PC-3 (cell line): ENCODE measurements at places on chromosomes 12 and 14. TPM values are rescaled to one million over a fixed set of nuclear protein-coding genes. Genes with fewer than 3 reads are reported as not detected.

The DRAM1 gene
- 4.0 and 5.2 TPM in 2 replicates for total RNA-seq

The TMEM119 gene
- not detected in 2 replicates for total RNA-seq

The ACSM4 gene
- total RNA-seq, result not detected in 2 replicates

The ACOT4 gene
- 3.9 and 5.1 TPM in 2 replicates for total RNA-seq

The IRAK4 gene
- total RNA-seq, result 5.6 and 8.9 TPM in 2 replicates

The PACS2 gene
- total RNA-seq, result 56.0 and 62.0 TPM in 2 replicates

The KLRK1 gene
- not detected in 2 replicates for total RNA-seq

The OR4K5 gene
- total RNA-seq, result not detected in 2 replicates

The SMIM41 gene
- not detected in 2 replicates for total RNA-seq

The BCL2L14 gene
- not detected in 2 replicates for total RNA-seq

- H3K4me3 ChIP-seq, result no peak overlapping the region
- H3K27me3 ChIP-seq, result no peaks in the 10 kb centered on the region
- H3K36me3 ChIP-seq, result no peaks in the 10 kb centered on the region
- H3K4me1 ChIP-seq, result peaks cover 56% of the 10 kb centered on the region
- peak overlapping the region; percentile 99 for H3K27ac ChIP-seq
Observed at GRCh38 chr12:65637774-65638173, 186.5 kb upstream of the HMGA2 start.

DNA sequence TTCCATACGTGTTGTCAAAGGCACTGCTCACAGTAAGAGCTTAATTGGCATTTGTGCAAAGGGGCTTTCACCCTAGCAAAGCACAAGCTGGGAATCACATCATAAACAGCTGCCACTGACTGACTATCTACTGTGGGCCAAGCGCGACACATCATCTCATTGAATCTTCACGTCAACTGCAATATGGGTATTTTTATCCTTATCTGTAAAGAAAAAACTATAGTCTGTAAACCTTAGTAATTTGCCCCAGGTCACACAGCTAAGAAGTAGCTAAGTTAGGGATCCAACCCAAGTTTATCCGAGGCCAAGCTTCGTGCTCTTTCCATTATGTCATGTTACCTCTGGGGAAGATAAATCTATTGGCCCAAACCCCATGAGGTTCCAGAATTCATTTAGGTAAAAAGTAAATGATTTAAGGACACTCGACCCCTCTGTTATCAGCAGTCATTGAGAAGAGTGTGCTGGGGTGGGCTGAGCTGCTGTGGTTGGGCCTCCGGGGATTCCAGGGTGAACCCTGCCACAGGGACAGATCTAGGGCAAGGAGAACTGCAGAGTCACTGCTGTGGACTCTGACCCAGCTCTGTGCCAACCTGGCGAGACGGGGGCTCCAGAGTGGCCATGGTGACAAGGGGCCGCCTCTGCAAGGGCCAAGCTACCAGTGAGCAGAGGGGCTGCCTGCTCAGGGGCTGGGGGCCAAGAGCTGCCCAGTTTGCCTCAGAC is 27.6 kb downstream of the NCKAP5L start:
- H3K4me3 ChIP-seq, result no peak overlapping the region
- DNase-seq, result no peak
- no peaks in the 10 kb centered on the region for H3K36me3 ChIP-seq

DNA sequence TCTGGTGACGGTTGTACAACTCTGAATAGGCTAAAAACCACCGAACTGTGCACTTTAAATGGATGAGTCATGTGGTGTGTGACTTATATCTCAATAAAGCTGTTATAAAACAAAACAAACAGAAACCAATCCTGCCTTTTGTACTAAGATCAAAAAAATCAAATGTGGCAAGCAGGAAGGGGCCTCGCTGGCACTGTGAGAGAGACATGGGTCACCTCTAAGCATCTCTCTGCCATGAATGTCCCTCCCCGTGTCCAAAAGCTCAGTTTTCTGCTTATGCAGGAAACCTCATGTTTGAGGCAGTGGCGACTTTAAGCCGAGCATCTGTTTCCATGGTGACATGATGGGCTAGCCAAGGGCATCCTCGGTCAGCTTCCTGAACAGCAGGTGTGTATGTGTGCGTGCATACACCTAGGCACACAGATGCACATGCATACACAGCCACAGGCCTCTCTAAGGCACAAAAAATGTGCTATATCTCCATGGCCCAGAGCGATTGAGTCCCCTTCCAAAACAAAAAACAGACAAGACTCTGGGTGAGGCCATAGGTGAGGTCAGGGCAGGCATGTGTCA is 44.4 kb downstream of the ARL6IP4 start:
- peak; percentile 66 for DNase-seq
- peaks cover 14% of the 10 kb centered on the region for H3K4me1 ChIP-seq

GRCh38 chr14:102094101-102094500 is 7.3 kb upstream of the HSP90AA1 start:
- H3K27ac ChIP-seq, result no peak overlapping the region
- H3K27me3 ChIP-seq, result no peaks in the 10 kb centered on the region
- H3K4me3 ChIP-seq, result no peak overlapping the region
- DNase-seq, result no peak

GRCh38 chr12:100820314-100820713 is 25.7 kb downstream of the ANO4 start:
- no peaks in the 10 kb centered on the region for H3K4me1 ChIP-seq
- H3K4me3 ChIP-seq, result no peak overlapping the region
- H3K27me3 ChIP-seq, result peaks cover 21% of the 10 kb centered on the region; the same call in 1 of the 2 replicates
- no peak overlapping the region for H3K27ac ChIP-seq
- no peak for DNase-seq
- H3K36me3 ChIP-seq, result no peaks in the 10 kb centered on the region

GRCh38 chr12:32794281-32794680 is 38.6 kb upstream of the YARS2 start:
- H3K4me3 ChIP-seq, result no peak overlapping the region
- H3K4me1 ChIP-seq, result no peaks in the 10 kb centered on the region
- no peaks in the 10 kb centered on the region for H3K27me3 ChIP-seq

DNA sequence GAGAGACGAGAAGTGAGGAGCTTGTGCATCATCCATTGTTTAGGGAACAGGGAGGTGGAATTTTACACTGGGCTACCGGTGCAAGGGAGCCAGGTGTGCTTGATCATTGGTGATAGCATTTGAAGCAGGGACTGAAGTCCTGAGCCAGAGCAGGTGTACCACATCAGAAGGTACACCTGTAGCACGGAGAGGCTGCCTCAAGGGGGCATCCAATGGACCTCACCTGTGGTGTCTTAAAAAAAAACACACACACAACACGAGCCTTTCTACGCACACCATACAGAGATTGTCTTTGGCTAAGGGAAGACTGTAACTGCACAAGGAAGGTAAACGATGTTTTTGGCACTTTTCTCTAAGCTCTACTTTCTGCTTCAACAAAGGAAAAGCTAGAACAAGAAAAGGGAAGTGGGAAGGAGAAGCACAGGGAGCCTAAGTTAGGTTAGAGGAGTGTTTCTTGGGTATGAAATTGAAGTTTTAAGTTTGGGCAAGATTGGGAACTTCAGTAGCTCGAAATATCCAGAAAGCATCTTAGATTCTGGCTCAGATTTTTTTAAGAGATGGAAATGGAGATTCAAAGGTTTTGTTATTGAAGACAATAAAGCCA is 334.3 kb upstream of the FBXO33 start:
- no peak for DNase-seq
- no peak overlapping the region for H3K27ac ChIP-seq
- H3K27me3 ChIP-seq, result peaks cover 65% of the 10 kb centered on the region
- no peaks in the 10 kb centered on the region for H3K36me3 ChIP-seq

DNA sequence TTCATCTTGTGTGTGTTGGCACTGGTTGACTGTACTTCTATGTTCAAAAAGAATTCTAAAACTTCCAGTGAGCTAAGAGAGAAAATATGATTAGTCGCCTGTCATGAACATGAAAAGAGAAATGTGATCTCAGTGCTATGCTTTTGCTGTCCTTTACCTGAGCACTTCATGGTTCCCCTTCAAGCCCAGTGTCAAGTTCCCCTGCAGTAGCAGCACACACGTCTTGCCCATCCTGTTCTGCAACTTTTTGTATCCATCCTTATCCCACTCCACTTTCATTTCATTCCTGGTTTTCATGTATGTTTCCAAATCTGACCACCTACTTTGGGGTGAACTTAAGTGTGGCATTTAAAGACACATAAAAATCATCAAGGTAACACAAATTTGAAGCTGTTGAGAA is 848.0 kb upstream of the USP15 start:
- no peaks in the 10 kb centered on the region for H3K27me3 ChIP-seq
- no peaks in the 10 kb centered on the region for H3K36me3 ChIP-seq
- peaks cover 4% of the 10 kb centered on the region; the same call in 1 of the 2 replicates for H3K4me1 ChIP-seq

DNA sequence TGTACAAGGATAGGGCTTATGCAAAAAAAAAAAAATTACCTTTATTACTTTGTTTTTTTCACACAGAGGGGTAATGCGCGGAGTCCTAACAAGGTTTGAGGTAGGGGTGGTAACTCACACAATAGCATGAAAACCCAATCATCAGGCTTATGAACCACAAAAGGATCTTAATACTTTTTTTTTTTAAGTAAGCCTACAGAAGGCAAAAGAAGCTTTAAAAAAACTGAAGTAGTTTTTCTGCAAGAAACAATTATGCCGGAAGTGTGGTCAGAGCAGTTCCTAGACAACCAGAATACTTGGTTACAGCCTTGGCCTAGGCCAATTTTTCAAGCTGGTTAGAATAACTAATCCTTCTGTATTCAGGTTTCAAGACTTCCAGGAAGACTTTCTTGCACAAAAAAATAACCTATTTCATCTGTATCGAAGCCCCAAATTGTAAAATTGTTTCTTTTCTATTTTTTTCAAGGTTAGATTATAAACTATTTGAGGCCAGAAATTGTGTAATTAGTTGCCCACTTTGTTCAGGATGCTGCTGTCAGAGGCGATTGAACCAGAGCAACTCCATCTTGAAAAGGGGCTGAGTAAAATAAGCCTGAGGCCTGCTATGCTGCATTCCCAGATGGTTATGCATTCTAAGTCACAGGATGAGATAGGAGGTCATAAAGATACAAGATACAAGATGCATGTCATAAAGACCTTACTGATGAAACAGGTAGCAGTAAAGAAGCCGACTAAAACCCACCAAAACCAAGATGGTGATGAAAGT is 1.8 kb upstream of the GNS start:
- H3K27ac ChIP-seq, result no peak overlapping the region
- peaks cover 14% of the 10 kb centered on the region; the same call in 1 of the 2 replicates for H3K4me1 ChIP-seq
- H3K4me3 ChIP-seq, result no peak overlapping the region
- no peaks in the 10 kb centered on the region for H3K36me3 ChIP-seq

GRCh38 chr14:100778951-100779690 is 46.8 kb upstream of the MEG3 start:
- H3K27me3 ChIP-seq, result peaks cover 25% of the 10 kb centered on the region
- H3K27ac ChIP-seq, result no peak overlapping the region
- DNase-seq, result no peak
- H3K4me1 ChIP-seq, result no peaks in the 10 kb centered on the region

DNA sequence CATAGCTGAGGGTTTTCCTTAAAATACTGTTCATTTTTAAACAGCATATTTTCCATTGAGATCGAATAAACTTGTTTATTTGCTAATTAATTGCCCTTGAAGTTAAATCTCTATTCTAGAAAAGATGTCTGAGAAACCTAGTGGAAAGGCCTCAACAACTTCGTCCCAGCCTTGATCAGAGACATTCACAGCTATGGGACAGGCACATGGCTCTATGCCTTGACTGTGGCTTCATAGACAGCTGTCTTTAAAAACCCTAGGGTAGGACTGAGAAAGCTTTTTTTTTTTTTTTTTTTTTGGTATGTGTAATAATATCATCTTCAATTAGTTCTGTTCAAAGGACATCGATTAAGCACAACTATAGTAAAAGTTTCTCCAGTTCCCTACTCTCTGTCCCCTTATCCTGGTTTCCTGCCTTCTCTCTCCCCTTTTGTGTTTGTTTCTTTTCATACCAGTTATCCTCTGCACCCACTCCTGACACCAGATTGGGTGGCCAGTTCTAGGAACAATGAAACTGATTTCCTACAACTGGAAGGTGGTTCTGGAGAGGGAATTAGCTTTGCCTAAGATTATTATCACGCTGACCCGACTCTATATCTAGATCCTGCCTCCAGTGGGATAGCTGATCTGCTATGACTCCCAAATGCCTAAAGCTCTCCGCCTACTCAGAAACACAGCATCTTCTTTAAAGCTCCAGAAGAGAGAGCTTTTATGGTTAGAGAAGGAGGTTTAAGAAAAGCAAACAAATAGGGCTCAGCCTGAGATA is 20.3 kb downstream of the SOCS2 start:
- H3K27me3 ChIP-seq, result no peaks in the 10 kb centered on the region
- H3K4me3 ChIP-seq, result no peak overlapping the region
- H3K27ac ChIP-seq, result no peak overlapping the region
- H3K36me3 ChIP-seq, result no peaks in the 10 kb centered on the region
- DNase-seq, result no peak
- no peaks in the 10 kb centered on the region for H3K4me1 ChIP-seq

- H3K36me3 ChIP-seq, result peaks cover 2% of the 10 kb centered on the region; the same call in 1 of the 2 replicates
- no peak overlapping the region for H3K4me3 ChIP-seq
- H3K27me3 ChIP-seq, result no peaks in the 10 kb centered on the region
- H3K27ac ChIP-seq, result no peak overlapping the region
Observed at GRCh38 chr14:35277179-35277578, 15.0 kb upstream of the PSMA6 start.

- no peak overlapping the region for H3K27ac ChIP-seq
- peaks cover 29% of the 10 kb centered on the region; the same call in 1 of the 2 replicates for H3K27me3 ChIP-seq
- no peaks in the 10 kb centered on the region for H3K36me3 ChIP-seq
- no peaks in the 10 kb centered on the region for H3K4me1 ChIP-seq
Observed at GRCh38 chr12:19884021-19884492, 444.8 kb downstream of the AEBP2 start.

DNA sequence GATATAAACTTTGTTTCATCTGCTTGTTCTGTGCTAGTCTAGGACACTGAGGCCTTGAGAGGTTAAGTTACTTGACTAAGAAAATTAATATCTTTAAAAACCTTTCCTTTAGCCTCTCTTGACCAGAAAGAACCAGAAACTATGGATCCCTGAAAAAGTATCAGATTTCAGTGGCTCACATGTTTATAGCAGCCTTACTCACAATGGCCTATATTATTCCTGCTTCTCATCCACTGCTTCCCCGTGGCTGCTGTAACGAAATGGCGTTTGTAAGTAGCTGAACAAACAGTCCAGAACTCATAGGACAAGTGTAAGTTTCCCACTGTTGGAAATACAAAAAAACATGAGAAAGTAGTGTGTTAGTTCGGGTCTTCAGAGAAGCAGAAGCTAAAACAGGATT is 3.2 kb upstream of the PYGL start:
- no peaks in the 10 kb centered on the region for H3K36me3 ChIP-seq
- DNase-seq, result peak; percentile 52
- H3K27me3 ChIP-seq, result no peaks in the 10 kb centered on the region
- peaks cover 14% of the 10 kb centered on the region for H3K4me1 ChIP-seq
- peak overlapping the region; percentile 32 for H3K27ac ChIP-seq

GRCh38 chr14:63435838-63436237 is 107.3 kb downstream of the PPP2R5E start:
- H3K4me1 ChIP-seq, result peaks cover 40% of the 10 kb centered on the region
- H3K4me3 ChIP-seq, result no peak overlapping the region
- DNase-seq, result peak; percentile 18

GRCh38 chr12:88577537-88577936 is 2.7 kb downstream of the KITLG start:
- no peaks in the 10 kb centered on the region for H3K27me3 ChIP-seq
- peaks cover 37% of the 10 kb centered on the region for H3K4me1 ChIP-seq
- H3K27ac ChIP-seq, result no peak overlapping the region
- peak overlapping the region; percentile 4 for H3K4me3 ChIP-seq

DNA sequence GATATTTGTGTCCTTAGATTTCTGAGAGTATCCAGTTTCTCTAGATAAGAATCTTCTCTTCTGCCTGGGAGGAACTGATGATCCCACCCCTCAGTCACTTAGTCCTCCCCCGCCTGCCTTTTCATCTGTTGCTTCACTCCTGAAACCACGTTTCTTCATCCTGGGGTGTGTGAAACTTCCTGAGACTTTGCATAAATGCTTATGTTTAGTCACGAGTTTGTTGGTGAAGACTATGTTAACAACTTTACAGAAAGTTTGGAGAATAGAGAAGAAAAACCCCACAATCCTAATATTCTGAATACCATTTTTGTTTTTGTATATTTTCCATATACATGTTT is 33.2 kb downstream of the MARK3 start:
- no peaks in the 10 kb centered on the region for H3K27me3 ChIP-seq
- no peak overlapping the region for H3K4me3 ChIP-seq
- H3K4me1 ChIP-seq, result peaks cover 23% of the 10 kb centered on the region
- H3K36me3 ChIP-seq, result peaks cover under 1% of the 10 kb centered on the region; the same call in 1 of the 2 replicates
- DNase-seq, result no peak
- no peak overlapping the region for H3K27ac ChIP-seq
